Glomerular endothelial cell (primary cell): ENCODE measurements at places on chromosomes 11 and 22. TPM values are rescaled to one million over a fixed set of nuclear protein-coding genes. Genes with fewer than 3 reads are reported as not detected.

The SMTNL1 gene
- not detected in 2 replicates for total RNA-seq

The KCTD21 gene
- total RNA-seq: 11.8 and 18.1 TPM in 2 replicates

The OVCH2 gene
- not detected in 2 replicates for total RNA-seq

The ACTN3 gene
- not detected in 2 replicates for total RNA-seq

The GPHA2 gene
- not detected in 2 replicates for total RNA-seq
